ENCODE measurements at places on chromosomes 2 and 18.

DNA sequence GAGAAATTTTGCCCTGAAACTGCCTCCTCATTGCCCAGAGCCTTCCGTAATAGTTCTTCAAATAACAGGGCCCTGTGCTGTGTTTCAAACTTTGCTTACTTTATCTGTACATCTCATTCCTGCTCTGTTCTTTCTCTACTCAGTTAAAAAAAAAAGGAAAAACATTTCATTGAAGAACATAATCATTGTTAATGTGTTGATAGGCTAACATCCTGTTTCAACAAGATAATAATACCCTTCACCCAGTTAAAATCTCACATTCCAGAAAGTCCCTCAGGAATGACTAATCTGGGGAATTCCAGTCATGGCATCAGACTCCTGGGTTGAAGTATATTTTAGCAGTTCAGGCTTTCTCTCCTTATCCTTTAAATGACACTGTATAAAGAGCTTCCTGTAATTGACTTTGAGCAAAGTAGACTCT lies 45.6 kb upstream of the ITGAV start:
- DNase-seq, result no peak

DNA sequence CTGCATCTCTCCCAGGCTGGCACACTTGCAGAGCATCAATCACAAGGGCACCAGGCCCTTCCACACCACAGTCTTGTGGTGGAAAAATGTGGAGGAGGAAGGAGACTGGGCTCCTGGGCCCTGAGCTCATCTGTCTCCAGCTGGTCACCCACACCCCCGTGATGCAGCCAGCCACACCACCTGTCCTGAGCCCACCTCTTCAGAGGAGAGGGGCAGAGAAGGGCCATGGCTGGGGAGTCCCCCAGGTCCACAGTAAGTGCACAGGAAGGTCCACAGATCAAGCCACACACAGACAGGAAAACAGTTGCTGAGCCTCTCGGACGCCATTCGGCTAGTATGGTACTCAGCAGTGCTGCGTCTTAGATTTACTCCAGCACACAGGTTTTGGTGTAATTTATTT lies 203.5 kb upstream of the SALL3 start:
- no peak for DNase-seq

- no peak for DNase-seq
Measured at GRCh38 chr2:233414273-233414654, 60.0 kb downstream of the DGKD start.

- DNase-seq, result no peak
Measured at GRCh38 chr2:142605421-142605820, 272.0 kb upstream of the KYNU start.

- DNase-seq, result no peak
Measured at GRCh38 chr2:43360137-43360536, 133.7 kb upstream of the ZFP36L2 start.

GRCh38 chr2:3633982-3634595 lies 23.9 kb upstream of the ALLC start:
- no peak for DNase-seq

- DNase-seq, result no peak
Measured at GRCh38 chr2:15311201-15311907, 249.8 kb downstream of the NBAS start.

- no peak for DNase-seq
Measured at GRCh38 chr2:183031911-183032794, 6.1 kb downstream of the NCKAP1 start.

DNA sequence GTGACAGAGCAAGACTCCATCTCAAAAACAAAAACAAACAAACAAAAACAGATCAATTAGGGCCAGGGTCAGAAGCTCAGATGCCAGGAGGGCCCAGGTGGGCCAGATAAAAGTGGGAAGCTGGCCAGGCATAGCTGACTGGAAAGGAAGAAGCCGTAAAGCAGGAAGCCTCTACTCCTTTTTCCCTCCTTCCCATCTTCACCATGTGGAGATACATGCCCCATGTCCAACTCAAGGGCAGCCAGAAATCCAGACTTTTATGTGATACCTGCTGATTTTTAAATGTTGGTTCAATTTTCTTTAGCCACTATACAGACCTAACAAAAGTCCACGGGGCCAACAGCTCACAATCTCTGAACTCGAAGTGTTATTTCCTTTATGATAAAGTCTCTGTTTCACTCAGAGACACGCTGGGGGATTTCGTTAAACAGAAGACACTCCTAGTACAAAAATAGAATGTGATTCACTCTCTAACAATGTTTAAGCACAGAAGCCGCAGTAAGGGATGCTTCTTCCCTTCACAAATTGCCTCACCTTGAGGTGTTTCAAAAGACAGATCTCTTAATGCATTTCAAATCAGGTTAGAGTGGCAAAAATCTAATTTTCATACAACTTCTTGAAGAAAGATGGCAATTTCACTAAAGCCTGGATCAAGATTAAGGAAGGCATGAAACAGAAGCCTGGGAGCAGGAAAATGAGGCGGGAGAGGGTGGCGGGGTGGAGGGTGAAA lies 14.0 kb downstream of the TMEM247 start:
- peak; percentile 33 for DNase-seq

- no peak for DNase-seq
Measured at GRCh38 chr18:13617826-13618515, 108.4 kb downstream of the FAM210A start.

DNA sequence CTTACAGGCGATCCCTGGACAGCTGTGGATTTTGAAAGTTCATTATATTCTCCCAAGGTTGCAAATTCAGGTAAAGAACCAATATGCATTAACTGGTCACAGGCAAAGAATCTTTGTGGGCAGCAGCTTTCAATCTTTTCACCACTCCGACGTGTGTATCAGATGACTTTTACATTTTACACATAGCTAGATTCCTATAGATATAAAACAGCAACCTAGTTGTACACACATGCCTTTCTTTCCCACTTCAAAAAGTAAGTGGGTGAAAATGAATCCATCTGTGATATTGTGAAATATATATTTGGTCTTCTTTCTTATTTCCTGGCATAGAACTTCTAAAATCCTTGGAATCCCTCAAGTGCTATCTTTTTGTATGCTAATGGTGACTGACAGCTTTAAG lies 72.5 kb downstream of the SCG2 start:
- peak; percentile 19 for DNase-seq

DNA sequence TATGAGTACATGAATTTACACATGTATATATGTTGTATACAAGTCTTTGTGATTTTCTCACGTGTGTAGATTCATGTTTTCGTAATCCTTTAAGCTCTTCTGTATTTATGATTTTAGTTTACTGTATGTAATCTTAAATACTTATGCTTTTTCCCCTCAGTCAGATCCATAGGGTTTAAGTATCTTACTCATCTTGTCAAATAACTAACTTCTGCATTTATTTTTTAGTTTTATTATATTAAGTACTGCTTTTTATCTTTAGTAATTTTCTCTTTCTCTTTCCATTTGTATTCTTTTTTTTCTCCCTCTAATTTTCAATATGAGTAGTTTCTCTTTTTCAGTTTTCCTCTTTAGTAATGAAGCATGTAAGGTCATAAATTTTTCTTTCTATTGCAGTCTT lies 179.4 kb downstream of the LCLAT1 start:
- DNase-seq, result no peak

DNA sequence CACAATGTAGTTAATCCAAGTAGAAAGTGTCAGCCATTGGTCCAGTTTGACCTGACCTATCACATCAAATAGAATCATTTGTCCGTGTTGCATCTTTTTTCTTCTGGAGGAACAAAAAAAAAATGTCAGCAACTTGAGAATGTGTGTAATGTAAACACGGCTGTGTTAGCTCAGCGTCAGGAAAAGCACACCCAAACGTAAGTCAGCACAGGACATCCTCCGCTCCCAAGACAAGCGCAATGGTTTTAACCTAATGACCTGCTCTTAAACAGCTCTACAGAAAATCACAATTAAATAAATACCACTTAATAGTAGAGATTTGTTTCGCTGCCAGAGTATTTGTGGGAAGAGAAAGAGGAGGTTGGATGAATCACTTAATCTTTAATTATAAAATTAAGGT lies 59.4 kb downstream of the OSR1 start:
- DNase-seq, result no peak

DNA sequence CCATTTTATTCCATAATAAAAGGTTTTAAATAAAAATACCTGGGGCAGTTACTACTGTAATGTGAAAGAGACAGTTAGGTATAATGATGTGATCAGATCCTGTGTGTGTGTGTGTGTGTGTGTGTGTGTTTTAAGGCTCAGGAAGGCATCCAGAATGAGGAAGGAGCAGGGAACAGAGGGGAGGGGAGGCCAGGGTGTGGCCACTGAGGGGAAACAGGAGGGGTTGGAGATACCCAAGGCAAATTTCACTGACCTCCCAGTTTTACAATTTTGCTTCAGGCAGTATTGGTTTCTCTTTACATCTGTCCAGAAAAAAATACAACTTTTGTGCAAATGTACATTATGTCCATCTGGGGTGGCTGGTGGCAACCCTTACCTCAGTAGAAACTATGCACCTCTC lies 163.5 kb upstream of the FBXO11 start:
- DNase-seq, result no peak

All from AG04449 (cell line).